Activated CD8-positive, alpha-beta memory T cell treated with anti-CD3 and anti-CD28 coated beads, Interleukin-2, amount 10 ng/mL, durations not matched to agents 7 days and 5 days (primary cell): ENCODE measurements at places on chromosomes 7 and 10.

- DNase-seq, result no peak
Measured at GRCh38 chr10:121921238-121921931, 6.4 kb downstream of the ATE1 start.

GRCh38 chr10:88117869-88118632 lies 254.6 kb downstream of the PTEN start:
- DNase-seq, result no peak

DNA sequence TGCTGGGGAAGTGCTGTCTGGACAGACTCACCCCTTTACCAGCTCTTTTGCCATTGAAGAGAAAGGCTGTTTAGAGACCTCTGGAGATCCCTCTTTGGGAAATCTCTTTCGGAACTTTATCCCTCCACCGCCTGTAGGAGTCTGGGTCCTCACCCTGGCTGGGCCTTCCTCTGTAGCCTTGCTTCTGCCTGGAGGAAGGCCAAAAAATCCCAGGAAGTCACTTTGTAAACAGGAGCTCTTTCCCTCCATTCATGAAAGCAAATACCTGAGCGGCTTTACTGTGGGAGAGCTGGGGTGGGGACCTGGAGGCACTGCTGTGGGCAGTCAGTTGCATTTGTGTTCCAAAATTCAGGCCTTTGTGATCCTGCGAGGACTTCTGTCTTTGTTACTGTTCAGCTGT lies 126.2 kb downstream of the KLF6 start:
- no peak for DNase-seq

- DNase-seq, result no peak
Measured at GRCh38 chr7:50160206-50160605, 67.2 kb upstream of the ZPBP start.

GRCh38 chr10:129365767-129366402 lies 101.2 kb upstream of the MGMT start:
- no peak for DNase-seq

DNA sequence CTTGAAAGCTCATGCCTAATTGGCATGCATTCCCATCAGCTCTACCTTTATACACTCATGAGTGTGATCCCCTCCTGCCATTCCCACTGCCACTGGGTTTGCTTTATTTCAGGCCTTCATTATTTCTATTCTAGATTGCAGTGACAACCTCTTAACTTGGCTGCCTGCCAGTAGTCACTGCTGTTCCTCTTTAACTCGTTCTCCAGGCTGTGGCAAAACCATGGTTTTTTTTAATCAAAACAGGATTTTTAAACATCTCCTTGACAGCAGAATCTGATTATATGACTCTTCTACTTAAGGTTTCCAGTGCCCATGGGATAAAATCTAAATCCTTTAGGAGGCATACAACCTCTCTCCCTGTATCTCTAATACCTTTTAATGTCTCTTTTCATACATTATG lies 223.7 kb upstream of the PCDH15 start:
- DNase-seq, result no peak

DNA sequence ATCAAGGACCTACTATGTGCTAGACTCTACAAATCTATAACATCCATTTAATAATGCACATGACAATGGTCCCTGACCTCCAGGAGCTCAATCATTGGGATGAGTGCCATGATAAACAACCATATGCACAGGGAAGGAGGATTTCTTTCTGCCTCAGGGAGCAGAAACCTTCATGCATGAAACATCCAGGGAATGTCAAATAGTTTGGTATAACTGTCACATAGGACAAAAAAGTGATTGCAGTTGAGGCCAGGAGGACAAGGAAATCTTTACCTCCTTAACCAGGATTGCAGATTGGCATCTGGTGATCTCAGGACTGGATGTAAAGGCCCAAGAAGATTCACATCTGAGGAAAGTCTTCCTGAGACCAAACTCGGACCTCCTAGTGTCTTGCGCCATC lies 993.1 kb downstream of the KCNMA1 start:
- DNase-seq, result no peak

GRCh38 chr7:133714654-133715053 lies 412.5 kb upstream of the LRGUK start:
- DNase-seq, result no peak

- no peak for DNase-seq
Measured at GRCh38 chr10:114711869-114712250, 53.8 kb upstream of the ABLIM1 start.

DNA sequence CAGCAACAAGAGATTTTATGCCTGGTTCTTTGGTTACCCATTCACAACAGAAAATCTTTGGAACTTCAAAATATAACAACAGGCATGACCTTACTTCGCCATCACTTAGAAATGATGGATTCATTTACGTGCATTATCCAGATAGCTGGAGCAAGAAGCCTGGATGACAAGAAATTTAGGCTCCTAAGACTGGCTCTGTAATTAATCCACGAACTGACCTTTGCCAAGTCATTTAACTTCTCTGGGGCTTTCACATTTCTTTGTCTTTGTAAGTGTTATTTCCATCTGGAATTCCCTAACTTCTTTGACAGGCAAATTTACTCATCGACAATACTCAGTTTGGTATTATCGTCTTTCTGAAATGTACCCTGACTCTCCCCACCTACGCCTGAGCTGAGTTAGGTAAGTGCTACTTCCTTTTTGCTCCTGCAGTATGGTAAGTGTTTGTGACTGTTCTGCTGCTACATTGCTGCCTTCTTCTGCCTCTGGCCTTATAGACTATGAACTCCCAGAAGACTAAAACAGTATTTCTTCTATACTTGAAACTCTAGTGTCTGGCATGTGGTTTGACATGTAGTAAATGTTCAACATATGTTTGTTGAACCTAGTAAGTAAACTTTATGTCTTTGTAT lies 5.5 kb upstream of the MDFIC start:
- no peak for DNase-seq

DNA sequence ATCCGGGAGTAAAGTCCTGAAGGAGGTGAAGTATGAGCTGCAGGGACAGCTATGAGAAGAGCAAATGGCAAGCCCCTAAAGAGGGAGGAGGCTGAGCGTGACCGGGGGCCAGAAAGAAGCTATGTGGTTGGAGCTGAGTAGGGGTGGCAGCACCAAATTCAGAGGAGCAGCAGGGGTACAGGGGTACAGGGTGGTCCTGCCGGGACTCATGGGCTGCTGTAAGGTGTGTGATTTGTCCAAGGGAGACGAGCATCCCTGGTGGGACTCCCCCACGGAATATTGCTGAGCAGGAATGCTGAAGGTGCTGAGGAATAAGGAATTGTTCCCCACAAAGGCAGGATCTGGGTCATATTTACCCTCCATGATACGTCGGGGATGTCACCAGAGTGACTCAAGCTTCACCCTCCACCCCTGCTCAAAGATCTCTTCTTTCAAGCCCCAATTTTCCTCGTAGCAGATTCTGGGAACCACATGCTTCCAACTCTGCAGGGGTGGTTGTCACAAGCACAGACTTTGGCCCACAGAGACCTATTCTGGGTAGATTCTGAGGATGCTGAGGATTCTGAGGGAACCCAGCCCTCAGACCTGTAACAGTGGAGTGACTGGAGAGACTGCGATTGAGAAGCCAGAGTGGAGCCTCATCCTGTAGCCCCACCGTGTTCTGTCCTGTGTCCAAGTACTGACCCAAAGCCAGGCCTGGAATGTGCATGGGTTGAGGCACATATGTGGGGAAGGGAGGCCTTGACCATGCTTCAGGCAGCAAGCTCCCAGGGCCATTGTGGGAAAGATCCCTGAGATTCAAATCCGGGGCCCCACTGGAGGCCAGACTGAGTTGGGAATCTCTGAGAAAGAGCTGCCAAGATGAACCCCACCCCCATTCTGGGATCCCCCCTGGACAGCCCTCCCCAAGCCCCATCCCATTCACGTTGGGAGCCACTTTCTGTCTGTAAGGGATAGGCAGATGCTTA lies 4.2 kb downstream of the SFTPD start:
- no peak for DNase-seq

DNA sequence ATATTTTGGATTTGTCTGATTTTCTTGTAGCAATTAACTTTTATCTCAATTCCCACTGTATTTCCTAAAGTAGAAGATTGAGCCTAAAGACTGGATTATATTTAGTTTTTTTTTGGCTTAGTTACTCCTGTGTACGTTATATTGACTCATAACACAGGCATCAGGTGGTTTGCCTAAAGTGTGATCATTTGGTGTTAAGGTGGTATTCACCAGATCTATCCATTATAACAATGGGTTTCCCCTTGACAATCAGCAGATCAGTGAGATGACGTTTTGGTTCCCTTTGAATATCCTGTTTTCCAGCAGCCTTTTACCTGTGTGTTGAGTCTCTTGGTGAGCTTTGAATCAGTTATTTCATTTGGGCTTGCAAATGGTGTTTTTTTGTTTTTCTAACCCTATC lies 18.1 kb downstream of the MAPK8 start:
- no peak for DNase-seq

GRCh38 chr7:99120501-99120900 lies 23.4 kb downstream of the SMURF1 start:
- no peak for DNase-seq

DNA sequence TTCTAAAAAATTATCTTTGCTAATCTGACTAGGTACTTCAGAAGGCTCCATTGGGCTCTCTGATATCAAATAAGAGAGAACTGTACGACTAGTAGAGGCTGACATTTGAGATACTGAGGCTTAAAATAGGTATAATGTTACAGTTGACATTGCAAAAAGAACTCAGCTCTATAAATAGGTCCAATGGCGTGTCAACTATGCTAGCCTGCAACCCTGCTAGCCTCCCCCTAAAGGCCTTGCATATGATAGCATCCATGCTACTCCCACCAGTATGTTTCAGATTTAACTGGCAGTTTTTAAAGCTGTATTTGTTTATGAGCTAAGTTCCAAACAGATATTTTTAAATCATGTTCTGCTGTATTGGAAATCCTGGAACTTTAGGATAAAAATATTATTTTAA lies at the start of gene PPP1R3A:
Gene PPP1R3A (minus strand): TSS at position 64 of the 400 bp plus-strand sequence. CDS start 13 bp downstream, at position 51.
- no peak for DNase-seq

GRCh38 chr10:71848325-71849275 lies 2.5 kb downstream of the PSAP start:
- DNase-seq, result no peak

DNA sequence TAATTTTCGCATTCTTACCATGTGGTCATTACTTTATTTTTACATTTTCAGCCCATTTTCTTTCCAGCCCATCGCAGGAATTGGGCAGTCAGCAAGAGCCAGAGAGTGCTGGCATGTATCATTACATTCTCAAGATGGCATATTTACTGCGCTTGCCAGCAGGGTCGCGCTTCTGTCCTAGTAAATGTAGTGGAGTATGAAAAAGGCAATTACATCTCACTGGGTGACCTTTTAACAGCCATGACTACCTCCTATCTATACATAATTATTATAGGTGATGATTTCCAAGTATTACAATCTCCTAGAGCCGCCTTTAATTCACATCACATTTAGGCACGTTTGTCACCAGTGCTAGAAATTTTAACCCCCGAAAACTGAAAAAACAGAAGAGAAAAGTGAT lies 433.7 kb upstream of the MGMT start:
- no peak for DNase-seq

DNA sequence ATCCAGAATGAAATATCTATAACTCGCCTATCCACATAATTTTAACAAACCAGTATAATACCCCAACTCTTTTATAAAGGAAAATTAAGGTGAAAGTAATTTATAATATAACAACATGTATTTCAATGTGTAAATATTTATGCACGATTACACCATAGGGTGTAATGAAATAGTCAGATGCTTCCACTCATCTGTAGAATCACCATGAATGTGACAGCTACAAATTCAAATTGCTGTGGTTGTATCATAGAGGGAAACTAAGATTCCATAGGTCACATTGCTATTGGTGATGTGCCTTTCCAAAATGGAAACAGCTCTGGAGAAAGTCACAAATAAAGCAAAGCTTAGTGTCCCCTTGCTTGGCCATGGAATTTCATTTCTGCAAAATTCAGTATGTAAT lies 95.7 kb downstream of the CPED1 start:
- DNase-seq, result no peak

DNA sequence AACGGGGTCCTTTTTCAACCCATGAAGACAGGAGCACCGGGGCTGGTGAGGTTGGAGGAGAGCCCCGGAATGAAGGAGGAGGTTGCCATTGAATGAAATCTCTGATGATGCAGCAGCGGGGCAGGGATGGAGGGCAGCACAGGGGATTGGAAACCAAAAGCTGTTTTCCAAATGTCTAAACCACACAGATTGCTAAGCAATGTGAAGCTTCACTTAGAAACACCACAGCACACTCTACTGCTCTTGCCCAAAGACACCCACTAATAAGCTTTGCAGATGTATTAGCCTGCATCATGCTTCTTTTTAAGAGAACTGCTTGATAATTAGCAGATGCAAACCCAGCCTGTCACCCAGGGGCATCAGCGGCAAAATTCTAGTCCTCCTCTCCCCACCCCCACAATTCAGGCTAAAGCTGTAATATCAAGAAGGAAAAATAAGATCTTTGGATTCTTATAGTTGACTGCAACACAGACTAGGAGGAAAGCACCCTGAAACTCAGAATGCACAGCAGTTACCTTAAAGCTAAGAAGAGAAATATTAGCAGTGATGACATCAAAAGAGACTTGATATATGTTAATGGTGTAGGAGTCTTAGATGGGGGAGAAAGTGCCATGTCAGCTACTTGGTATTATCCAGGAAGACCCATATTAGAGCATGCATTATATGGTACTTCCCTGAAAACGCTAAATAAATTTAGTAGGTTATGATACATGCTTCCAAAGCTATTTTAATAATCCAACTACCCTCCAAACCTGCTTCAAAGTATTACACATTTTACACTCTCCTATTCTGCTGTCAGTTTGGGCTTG lies 666.7 kb downstream of the KCNMA1 start:
- no peak for DNase-seq

- DNase-seq, result no peak
Measured at GRCh38 chr10:28354511-28354910, 51.6 kb upstream of the MPP7 start.

- DNase-seq, result no peak
Measured at GRCh38 chr10:2282202-2282601, 544.9 kb upstream of the ADARB2 start.

GRCh38 chr10:96767611-96768010 lies 47.3 kb upstream of the PIK3AP1 start:
- DNase-seq, result no peak

DNA sequence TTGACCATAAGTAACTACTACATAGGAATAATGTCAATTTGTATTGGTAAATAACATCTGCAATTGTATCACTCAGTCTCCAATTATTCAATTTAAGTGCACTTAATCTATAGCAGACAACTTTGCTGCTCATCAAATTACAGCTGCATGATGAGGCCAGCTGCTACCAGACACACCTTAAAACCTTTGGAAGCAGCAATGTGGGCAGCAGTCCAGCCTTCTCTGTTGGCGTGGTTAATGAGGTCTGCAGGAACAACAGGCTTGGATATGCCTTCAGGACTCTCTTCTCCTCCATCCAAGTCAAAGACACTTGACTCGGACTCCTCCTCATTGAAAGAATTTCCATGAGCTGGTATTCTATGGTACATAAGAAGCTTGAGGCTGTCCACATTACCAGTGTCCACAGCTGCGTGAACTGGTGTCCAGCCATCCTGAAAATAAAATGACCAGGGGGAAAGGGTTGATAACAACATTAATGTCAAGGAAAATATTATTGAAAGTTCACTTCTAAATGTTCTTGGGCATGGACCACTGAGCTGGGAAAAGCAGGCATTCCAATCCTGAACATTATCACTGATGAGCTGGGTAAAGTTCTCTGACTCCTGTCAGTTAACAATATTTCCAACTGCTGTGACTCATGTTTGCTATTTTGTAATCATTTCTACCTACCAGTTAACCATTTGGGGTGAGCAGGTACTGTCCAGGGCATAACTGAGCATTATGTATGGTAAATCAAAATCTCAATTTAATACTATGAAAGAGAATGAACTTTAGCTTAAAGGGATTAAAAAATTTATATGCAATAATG lies 95.7 kb downstream of the CTTNBP2 start:
- no peak for DNase-seq
